Kidney (tissue), 22 donors: ENCODE measurements at places on chromosomes 5 and 9. TPM values are rescaled to one million over a fixed set of nuclear protein-coding genes. Genes with fewer than 3 reads are reported as not detected.
A peak's percentile ranks its signal among the peaks of the same experiment; 100 is the strongest.

GRCh38 chr9:136695435-136695895, 8.2 kb upstream of the AGPAT2 start:
- peak; percentile 64 for DNase-seq
- no peak overlapping the region for H3K4me3 ChIP-seq
- no peaks in the 10 kb centered on the region for H3K27me3 ChIP-seq
- no peaks in the 10 kb centered on the region for H3K4me1 ChIP-seq
- no peaks in the 10 kb centered on the region for H3K36me3 ChIP-seq

DNA sequence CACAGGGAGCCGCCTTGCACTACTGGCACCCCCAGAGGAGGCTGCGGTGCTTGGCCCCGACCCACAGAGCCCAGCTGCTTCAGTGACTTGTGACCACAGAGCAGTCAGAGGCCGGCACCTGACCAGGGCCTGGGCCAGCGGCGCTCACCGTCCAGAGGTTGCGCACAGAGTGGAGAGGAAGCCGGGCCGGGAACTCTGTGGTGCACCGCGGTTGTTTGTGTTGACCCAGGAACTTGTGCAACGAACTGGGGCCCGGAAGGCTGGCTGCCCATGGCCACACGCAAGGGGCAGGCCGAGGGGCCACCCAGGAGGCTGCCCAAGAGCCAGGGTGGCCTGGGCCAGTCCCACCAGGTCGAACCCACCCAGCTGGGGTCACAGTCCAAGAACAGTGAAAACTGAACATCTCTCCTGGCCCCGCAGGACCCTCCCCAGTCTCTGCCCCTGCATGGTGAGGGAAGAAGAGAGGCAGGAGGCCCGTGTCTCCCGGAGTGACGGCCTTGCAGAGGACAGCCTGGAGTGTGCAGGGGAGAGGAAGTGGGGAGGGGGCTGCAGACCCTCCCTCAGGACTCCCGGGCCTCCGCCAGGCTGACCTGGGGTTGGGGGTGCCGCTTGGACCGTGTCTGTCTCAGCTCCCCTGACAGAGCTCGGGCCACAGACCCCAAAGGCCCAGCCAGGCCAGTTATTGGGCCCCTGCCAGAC, 42.8 kb upstream of the EGFL7 start:
- peak overlapping the region; percentile 41 for H3K27ac ChIP-seq
- no peaks in the 10 kb centered on the region for H3K36me3 ChIP-seq
- peaks cover 3% of the 10 kb centered on the region for H3K4me1 ChIP-seq
- no peaks in the 10 kb centered on the region for H3K27me3 ChIP-seq
- no peak overlapping the region for H3K4me3 ChIP-seq
- no peak for DNase-seq

- DNase-seq = no peak
- no peaks in the 10 kb centered on the region for H3K36me3 ChIP-seq
- H3K4me1 ChIP-seq = no peaks in the 10 kb centered on the region
- no peak overlapping the region for H3K27ac ChIP-seq
- H3K27me3 ChIP-seq = no peaks in the 10 kb centered on the region
These were observed 74.8 kb downstream of the STK32A start for GRCh38 chr5:147309621-147310020.

DNA sequence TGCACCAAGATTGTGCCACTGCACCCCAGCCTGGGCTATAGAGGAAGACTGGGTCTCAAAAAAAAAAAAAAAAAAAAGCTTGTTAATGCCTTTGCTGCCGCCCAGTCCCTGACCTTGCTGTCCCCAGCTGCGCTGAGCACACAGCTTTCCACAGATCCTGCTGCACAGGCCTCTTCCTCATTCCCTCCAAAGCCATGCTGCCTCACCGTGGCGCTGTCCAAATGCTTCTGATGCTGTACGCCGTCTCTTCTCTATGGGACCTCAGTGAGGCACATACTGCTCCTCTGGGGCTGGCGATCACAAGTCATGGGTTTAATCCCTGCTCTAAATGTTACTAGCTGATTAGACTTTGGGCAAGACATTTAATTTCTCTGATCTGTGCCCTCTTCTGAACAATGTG, 234.1 kb downstream of the FBXL7 start:
- H3K4me3 ChIP-seq = no peak overlapping the region
- no peaks in the 10 kb centered on the region for H3K4me1 ChIP-seq
- no peaks in the 10 kb centered on the region for H3K27me3 ChIP-seq

DNA sequence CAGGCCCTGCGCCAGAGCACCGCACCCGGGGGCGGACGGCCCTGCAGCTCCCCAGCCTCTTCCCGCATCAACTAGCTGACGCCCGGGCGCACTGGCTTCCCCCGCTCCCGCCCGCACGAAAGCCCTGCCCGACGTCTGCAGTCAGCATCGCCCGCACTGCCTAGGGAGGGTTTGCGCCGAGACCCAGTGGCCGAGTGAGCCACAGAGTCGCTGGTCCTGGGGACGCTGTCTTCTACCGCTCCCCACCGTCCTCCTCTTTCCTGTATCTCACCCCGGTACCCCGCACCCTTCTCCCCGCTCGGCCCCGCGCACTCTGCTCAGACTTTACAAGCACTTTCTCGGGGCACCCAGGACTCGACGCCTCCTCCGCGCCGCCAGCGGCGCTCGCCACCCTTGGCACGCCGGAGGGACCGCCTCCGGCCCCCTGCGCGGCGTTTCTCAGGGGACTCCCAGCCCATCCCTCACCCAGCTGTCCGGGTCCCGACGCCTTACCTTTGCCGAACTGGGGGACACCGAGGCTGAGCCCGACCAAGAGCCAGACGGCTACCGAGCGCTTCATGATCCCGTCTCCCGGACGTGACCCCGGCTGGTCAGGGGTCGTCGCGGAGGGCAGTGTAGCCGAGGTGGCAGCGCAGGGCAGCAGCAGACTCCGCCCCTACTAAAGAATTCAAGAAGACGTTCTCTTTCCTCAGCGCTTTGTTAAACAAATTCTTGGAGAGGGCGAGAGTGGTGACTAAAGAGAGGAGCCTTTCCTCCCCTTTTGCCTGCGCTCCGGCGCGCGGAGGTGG, 670 bp downstream of the EDIL3 start:
- DNase-seq = peak; percentile 50
- no peaks in the 10 kb centered on the region for H3K27me3 ChIP-seq
- no peaks in the 10 kb centered on the region for H3K4me1 ChIP-seq
- H3K27ac ChIP-seq = no peak overlapping the region

GRCh38 chr9:89023740-89024139, 32.5 kb downstream of the S1PR3 start:
- peaks cover 11% of the 10 kb centered on the region for H3K4me1 ChIP-seq
- H3K4me3 ChIP-seq = no peak overlapping the region
- no peaks in the 10 kb centered on the region for H3K36me3 ChIP-seq
- no peaks in the 10 kb centered on the region for H3K27me3 ChIP-seq

GRCh38 chr5:140833993-140834392, at the start of gene PCDHA7:
TSS of gene PCDHA7 (plus strand) at chr5:140834269. CDS start at chr5:140834384, 115 bp downstream.
- H3K4me3 ChIP-seq = peak within 1 kb of the TSS; percentile 22
- H3K27me3 ChIP-seq = no peaks in the 10 kb centered on the region
- no peaks in the 10 kb centered on the region for H3K4me1 ChIP-seq
- no peak for DNase-seq
- H3K36me3 ChIP-seq = no peaks in the 10 kb centered on the region
- no peak within 1 kb of the TSS for H3K27ac ChIP-seq

GRCh38 chr9:92614763-92615461, 55.0 kb downstream of the IPPK start:
- H3K27ac ChIP-seq = no peak overlapping the region
- no peaks in the 10 kb centered on the region for H3K27me3 ChIP-seq
- DNase-seq = no peak

DNA sequence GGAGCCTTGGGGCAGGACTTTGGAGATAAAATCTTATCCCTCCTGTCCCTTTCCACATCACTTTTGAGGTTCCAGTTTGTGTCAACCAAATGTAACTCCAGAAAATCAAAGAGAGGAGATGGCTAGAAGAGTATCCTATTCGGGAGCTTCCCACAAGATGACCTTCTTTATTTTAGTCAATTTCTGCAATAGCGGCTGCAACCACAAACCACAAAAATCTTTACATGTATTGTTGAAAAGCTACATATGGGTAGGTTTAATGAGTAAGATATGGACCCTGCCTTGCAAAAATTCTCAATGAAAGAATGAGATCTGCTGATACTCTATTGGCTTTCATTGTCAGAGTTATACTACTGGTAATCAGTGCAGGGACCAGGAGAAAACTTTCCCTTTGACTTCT, 92.2 kb upstream of the MAMDC2 start:
- H3K36me3 ChIP-seq = no peaks in the 10 kb centered on the region
- H3K27me3 ChIP-seq = no peaks in the 10 kb centered on the region
- H3K4me3 ChIP-seq = no peak overlapping the region
- DNase-seq = no peak
- no peaks in the 10 kb centered on the region for H3K4me1 ChIP-seq

- H3K4me1 ChIP-seq = no peaks in the 10 kb centered on the region
- H3K36me3 ChIP-seq = no peaks in the 10 kb centered on the region
- no peak overlapping the region for H3K27ac ChIP-seq
- H3K27me3 ChIP-seq = no peaks in the 10 kb centered on the region
- H3K4me3 ChIP-seq = no peak overlapping the region
These were observed 292.4 kb downstream of the ZNF608 start for GRCh38 chr5:124454081-124454480.

DNA sequence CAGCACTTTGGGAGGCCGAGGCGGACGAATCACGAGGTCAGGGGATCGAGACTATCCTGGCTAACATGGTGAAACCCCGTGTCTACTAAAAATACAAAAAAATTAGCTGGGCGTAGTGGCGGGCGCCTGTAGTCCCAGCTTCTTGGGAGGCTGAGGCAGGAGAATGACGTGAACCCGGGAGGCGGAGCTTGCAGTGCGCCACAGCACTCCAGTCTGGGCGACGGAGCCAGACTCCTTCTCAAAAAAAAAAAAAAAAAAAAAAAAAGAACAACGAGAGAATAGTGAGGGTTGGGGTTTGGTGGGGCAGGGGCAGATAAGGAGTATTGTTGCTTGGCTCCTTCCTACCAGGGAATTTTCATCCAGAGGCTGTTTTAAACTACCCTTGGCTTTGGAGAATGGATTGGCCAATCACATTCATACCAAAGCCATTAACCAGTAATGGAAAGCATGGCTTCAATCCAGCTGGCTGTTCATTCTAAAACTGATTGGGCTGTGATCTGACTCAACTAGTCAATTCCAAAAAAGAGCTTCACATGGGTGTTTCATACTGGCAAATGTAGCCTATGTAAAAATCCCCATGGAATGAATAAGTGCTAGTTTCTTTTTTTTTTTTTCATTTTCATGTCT, 64.4 kb downstream of the PLCXD3 start:
- no peak overlapping the region for H3K27ac ChIP-seq
- no peak overlapping the region for H3K4me3 ChIP-seq
- no peaks in the 10 kb centered on the region for H3K36me3 ChIP-seq
- DNase-seq = no peak
- H3K27me3 ChIP-seq = no peaks in the 10 kb centered on the region

DNA sequence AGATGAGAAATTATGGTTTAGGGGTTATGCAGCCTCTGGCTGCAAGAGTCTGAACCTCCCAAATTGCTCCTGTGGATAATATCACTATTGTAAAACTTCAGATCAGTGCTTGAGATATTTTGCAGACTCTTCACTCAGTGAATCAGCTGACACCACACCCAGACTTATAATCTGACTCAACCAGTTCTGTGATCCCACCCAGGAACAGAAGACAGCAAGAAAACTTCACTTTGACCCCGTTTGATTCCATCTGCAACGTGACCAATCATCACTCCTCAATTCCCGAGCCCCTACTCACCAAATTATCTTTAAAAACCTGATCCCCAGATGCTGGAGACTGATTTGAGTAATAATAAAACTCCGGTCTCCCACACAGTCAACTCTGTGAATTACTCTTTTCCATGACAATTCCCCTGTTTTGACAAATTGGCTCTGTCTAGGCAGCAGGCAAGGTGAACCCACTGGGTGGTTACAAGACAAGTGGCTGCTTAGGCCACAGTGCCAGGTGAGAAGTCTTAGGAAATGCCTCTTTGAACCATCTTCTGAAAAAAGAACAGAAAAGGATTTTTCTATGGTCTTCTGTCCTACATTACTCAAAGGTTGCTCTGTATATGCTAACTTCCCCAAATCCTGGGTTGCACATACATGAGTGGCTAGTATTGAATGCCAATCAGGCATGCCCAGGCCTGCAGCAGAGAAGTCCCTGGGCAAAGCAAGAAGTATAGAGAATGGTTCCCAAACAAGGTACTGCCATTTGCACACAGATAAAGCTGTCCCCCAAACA, 588.0 kb downstream of the PRELID2 start:
- H3K27ac ChIP-seq = no peak overlapping the region
- no peaks in the 10 kb centered on the region for H3K4me1 ChIP-seq
- no peak overlapping the region for H3K4me3 ChIP-seq

- H3K4me1 ChIP-seq = peaks cover 5% of the 10 kb centered on the region
- H3K4me3 ChIP-seq = no peak overlapping the region
- H3K36me3 ChIP-seq = no peaks in the 10 kb centered on the region
These were observed 4.8 kb upstream of the SARDH start for GRCh38 chr9:133742849-133743444.

DNA sequence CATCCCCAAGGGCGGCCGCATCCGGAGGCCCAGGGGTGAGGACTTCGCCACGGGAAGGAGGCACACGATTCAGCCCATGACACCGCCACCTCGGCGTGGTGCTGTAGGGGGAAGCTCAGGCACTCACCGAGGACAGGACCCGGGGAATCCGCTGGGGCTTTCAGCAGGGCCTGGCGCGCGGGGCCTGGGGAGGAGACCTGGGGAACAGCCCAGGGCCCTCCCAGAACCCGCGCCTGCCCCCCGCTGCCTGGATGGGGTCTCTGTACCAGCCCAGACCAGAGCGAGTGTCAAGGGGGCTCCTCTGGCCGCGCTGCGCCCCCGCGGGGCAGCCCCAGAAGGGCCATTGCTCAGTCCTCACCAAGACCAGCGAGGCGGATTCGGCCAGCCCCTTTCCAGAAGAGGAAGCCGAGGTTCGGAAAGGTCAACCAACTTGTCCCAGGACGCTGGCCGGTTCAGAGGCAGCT, 12.8 kb downstream of the COL23A1 start:
- H3K4me1 ChIP-seq = no peaks in the 10 kb centered on the region
- H3K27ac ChIP-seq = no peak overlapping the region
- DNase-seq = peak; percentile 19
- H3K4me3 ChIP-seq = no peak overlapping the region
- H3K27me3 ChIP-seq = peaks cover 2% of the 10 kb centered on the region

DNA sequence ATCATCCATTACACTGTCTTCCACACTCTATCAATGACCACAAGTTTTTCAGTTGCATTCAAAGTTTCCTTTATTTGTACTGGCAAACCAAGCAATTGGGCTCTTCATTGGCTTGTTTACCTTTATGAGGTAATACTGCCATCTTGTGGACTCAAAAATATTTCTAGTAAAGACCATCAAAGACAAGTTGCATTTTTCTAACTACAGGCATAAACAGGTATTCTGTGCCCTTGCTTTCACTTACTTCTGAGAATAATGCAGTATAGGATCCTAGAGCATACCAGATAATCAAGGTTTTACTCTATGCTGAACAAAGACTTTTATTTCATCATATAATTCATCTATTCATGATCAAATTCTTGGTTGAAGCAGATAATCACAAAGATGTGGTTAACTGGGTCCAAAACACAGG, 173.7 kb upstream of the POU5F2 start:
- no peak for DNase-seq
- H3K4me3 ChIP-seq = no peak overlapping the region
- H3K4me1 ChIP-seq = no peaks in the 10 kb centered on the region
- no peaks in the 10 kb centered on the region for H3K27me3 ChIP-seq
- H3K27ac ChIP-seq = no peak overlapping the region

Gene NKD2
- total RNA-seq = 14.1 TPM

Gene MAMDC2
- 7.1 TPM for total RNA-seq

Gene NDST1
- total RNA-seq = 60.7 TPM

Gene SLCO4C1
- 35.1 TPM for total RNA-seq

Gene NOXA1
- total RNA-seq = 21.8 TPM

Gene MAMDC4
- total RNA-seq = 8.1 TPM

Gene MCC
- total RNA-seq = 20.6 TPM
